ENCODE measurements at places on chromosomes 5 and 9.

DNA sequence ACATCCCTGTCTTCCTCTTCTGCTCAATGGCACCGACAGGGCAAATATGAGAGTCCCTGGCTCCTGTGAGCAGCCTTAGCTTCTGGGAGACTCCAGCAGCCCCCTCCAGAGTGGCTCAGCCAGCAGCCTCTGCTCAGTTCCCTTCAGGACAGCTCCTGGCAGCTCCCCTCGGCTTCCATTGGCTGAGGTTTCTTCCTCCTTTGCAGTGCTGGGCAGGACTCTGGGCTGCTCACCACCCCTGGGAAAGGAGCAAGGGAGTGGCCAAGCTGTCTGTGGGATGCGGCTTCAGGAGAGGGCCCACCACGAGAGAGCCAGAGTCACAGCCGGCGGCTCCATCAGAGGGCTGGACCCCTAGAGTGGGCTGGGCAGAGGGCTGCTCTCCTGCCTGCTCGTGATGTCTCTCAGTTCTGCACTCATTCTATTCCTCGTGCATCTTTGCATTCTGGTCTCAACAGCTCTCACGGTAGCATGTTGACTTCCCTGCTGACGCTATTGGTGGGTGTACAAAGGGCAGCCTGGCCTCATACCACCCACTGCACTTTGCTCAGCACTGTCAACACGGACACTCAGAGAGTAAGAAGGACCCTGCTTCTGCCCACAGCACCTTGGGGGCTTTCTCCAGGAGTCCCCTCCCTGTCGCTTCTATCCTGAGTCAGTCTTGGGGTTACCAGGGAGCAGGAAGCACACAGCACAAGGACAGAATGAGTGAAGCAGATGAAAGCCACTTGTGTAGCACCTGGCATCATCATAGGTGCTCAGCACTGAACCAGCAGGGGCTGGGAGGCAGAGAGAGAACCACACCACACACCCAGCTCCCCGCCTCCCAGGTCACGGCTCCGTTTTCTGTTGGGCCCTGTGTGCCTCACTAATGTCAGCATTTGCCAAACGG is 80.9 kb upstream of the ALDH1B1 start:
- no peak for DNase-seq

- DNase-seq, result no peak
Measured at GRCh38 chr9:132099741-132100407, 20.2 kb upstream of the MED27 start.

GRCh38 chr9:130576176-130576575 is 3.2 kb upstream of the FUBP3 start:
- DNase-seq, result no peak

GRCh38 chr5:122924203-122924602 is 78.8 kb downstream of the SNX24 start:
- no peak for DNase-seq

DNA sequence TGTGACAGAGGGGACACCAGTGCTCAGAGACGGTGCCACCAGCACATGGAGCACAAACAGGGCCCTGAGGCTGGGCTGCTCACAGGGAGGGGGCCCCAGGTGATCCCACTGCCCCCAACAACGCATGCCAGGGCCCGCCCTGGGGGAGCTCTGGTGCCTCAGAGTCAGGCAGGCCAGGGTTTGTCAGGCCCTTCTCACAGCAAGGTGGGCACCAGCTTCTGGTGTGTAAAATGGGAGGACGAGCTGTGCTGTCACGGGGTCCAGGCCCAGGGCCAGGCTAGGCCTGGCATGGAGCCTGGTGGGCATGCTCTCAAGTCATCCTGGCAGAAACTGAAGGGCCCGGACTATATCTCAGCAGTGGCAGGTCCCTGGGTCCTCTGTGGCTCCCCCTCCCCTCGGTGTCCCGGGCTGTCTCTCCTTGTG is 34.5 kb downstream of the PRRT1B start:
- no peak for DNase-seq

GRCh38 chr5:56314529-56314928 is 81.4 kb upstream of the ANKRD55 start:
- DNase-seq, result no peak

DNA sequence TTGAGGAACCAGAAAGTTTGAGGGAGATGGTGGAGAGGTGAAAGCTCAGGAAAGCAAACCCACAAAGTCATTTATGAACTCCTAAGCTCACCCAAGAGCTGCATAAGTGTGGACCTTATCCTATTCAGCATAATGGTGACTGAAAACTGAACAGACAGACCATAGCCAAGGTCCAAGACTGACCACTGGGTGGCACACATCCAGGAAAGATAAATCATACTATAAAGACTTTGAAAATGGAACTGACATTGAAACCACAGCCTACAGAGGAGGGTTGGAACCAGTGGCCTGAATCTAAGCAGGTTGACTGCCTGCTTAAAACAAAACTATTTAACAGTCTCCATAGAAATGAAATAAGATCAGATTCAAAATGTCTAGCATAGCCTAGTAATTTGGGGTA is 121.0 kb upstream of the RGS7BP start:
- DNase-seq, result no peak

DNA sequence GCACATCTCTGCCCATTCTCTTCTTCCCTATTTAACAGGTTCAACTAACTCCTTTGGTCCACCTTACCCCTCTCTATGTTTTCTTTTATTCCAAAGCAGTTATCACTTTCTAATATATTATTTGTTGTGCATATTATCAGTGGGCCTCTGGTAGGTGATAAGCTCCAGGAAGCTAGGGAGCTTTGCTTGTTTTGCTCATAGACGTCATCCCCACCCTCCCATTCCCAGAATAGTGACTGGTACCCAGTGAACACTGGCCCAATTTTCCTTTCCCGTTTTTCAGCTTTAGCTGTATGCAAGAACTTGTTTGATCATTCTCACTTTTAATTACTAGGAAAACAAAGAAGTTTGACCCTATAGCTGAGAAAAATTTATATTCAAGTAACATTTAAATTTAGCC is 6.9 kb downstream of the ABHD17B start:
- no peak for DNase-seq

DNA sequence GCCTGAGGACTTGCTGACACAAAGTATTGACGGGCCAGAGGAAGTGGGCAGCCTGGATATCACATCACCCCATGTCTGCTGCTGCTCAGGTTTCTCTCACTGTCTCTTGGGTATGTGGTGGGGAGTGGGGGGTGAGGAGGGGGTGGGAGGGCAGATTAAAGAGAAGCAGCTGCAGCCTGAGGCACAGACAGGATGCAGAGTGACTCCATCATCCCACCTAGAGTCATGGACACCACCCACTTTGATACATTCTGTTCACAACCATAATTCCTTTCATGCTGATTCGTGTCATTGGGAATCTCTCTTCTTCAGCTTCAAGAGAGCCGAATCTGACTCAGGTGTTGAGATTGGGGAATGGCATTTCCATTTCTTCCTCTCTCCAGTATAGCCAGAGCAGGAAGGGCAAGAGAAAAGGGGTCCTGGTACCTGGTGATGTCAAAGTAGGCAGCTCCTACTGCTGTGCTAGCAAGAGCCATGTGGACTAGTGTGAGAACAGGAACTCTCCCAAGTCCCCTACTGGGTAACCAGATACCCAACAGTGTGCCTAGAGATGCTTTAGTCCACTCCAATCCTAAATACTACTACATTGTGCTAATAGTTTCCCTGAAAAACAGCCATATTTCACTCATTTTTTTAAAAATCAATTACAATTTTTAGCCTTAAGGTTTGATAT is 22.4 kb downstream of the GRAMD2B start:
- no peak for DNase-seq

DNA sequence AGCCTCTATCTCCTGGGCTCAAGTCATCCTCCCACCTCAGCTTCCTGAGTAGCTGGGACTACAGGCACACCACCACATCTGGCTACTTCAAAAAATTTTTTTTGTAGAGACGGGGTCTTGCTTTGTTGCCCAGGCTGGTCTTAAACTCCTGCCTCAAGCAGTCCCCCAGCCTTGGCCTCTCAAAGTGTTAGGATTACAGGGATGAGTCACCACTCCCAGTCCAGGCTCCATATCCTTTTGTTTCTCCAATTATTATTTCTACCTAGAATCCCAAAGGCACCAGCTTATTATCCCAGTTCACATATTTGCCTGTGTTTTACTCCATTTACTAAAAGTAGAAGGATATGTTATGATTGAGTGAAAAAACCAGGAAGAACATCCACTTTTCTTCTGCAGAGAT is 84.9 kb downstream of the TEK start:
- no peak for DNase-seq
